Stimulated activated CD4-positive, alpha-beta T cell treated with anti-CD3 and anti-CD28 coated beads, TNF-alpha, amount 100 ng/mL, for 4 hours (primary cell): ENCODE measurements at places on chromosomes 5 and 9.

- DNase-seq = no peak
These were observed 421.5 kb upstream of the DAP start for GRCh38 chr5:11182441-11183080.

- no peak for DNase-seq
These were observed 125.3 kb upstream of the SLC44A1 start for GRCh38 chr9:105119156-105119555.

DNA sequence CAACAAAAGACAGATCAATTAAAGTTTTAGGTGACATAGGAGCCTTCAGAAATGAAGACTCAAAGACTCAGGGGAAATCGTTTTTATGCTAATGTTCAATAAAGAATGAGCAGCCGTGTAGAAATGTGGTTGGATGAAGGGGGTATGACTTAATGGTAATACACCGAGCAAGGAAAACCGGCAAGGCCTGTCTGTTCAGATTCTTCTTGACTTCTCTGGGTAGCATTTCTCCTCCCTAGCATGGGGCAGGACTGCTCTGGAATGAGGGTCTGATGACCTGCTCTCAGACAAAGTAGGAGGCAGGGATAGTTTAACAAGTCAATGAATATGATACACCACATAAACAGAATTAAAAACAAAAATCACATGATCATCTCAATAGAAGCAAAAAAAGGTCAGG is 487.4 kb downstream of the ZNF608 start:
- DNase-seq = no peak

DNA sequence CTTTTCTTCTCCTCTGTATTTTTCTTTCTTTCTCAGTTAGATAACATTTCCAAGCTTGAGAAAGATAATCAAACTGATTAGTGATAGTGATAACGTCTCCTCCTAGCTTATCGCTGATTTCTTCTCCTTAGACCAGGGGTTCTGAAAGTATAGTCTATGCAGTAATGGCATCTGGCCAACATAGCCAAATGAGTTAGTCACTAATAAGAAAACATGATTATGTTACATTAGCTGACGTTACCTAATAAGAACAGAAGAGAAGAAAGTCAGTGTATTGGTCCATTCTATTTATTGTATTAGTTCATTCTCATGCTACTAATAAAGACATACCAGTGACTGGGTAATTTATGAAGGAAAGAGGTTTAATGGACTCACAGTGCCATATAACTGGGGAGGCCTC is 111.2 kb downstream of the STRBP start:
- DNase-seq = no peak

GRCh38 chr9:94980947-94981722 is 254.6 kb downstream of the AOPEP start:
- DNase-seq = no peak
